Stimulated activated CD4-positive, alpha-beta T cell treated with anti-CD3 and anti-CD28 coated beads, Interleukin-15, amount 100 ng/mL, for 48 hours (primary cell): ENCODE measurements at places on chromosomes 6 and 20.

DNA sequence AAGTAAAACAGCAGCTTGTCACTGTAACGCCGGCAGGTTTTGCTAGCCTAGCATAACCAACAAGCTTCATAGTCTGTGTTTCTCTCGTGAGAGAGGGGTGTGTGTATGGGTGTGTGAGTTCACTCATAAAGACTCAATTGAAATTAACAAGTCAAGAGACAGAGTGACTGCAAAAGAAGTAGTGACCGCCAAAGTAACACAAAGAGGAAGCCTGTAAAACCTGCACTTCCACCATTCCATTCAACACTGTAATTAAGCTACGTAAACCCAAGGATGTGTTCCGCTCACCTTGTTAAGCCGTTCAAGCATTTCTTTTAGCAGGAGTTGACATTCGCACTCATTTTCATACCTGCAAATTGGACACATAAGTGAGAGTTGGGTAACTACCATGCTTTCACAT is 6.6 kb downstream of the BFSP1 start:
- no peak for DNase-seq

- no peak for DNase-seq
Observed at GRCh38 chr20:11432407-11432806, 485.3 kb upstream of the BTBD3 start.

- DNase-seq, result no peak
Observed at GRCh38 chr6:157272866-157273755, 50.2 kb downstream of the TMEM242 start.

DNA sequence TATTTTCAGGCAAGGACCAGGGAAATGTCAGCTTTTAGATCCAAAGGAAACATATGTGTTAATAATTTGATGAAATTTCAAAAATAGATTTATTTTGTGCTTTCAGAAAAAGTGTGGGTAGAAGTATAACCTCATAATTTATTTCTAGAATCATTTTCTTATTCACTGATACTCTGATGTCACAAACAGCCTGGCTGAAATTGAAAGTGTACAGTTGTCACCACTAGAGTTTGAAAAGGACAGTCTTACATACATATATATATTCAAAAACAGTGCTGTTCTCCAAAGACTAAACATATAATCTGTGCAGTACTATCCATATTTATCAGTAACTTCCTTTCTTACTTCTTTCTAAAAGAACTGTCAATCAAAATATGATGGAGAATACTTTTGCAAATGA is 254.4 kb upstream of the KCNQ5 start:
- no peak for DNase-seq

DNA sequence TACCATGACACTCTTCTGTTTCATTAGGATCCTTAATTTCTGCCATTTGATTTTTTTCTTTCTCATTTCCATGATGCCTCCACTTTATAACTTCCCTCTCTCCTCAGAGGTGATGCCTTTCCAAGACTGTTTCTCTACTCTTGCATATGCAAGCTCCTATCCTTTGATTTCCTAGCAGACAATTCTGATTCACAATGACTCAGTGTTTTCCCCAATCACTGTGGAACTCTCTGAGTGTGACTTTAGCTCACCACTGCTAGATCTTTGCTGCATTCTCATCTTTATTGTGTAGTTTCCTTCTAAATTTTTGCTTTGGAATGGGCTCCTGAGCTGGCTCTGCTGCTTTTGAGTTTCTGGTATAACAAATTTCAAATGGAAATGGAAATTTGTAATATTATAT is 184.9 kb downstream of the TINAG start:
- DNase-seq, result no peak

DNA sequence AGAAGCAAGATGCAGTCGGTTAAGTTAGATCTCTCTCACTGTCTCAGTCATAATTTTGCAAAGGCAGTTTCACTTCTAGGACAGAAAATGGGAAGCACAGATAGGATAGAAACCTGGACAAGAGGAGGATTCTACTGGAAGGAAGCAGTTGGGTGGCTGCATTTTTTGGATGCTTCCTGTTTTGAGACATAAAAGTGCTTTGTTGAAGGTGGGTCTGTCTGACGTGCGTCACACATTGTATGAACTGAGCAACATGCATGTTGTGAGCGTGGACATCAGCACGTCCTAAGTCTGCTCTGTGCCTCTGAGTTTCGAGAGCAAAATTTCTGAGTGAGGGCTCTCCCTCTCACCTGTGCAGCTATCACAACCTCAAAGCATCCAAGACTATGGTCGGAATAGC is 68.7 kb upstream of the SNX9 start:
- no peak for DNase-seq

DNA sequence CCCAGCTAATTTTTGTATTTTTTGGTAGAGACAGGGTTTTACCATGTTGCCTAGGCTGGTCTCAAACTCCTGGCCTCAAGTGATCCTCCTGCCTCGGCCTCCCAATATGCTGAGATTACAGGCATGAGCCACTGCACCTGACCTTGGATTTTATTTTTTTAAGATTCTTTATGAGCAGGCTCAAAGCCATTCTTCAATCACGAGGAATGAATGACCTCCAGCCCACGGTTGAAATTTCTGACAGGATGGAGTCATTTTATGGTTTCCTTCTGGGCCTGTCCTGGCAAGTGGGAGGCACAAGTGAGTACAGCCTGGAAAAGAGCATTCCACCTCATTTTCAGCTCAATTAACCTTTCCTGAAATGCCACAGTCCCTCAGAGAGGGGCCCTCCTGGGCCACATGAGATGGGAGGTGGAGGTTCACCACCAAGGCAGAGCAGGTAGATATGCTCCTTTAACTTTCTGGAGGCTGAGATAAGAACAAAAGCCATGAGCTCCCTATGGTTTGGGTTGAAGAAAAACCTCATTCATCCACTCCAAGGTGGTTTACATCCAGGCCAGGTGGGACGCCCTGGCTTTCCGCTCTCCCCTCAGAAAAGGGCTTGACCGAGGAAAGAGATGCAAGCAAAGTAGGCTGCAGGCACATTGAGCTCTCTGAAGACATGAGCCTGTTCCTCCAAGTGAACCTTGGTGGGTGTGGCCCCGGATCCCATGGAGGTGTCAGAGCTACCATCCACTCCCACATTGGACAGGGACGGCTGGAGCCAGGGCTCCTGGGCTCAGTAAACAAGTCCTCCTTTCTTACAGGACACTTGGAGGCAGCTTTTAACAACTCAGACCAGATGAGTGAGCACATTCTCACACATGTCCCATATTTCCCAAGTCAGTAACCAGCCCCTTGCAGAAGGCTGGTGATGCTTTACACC is 208.5 kb upstream of the SSTR4 start:
- no peak for DNase-seq

- DNase-seq, result no peak
Observed at GRCh38 chr6:135478626-135479025, 18.9 kb downstream of the AHI1 start.

DNA sequence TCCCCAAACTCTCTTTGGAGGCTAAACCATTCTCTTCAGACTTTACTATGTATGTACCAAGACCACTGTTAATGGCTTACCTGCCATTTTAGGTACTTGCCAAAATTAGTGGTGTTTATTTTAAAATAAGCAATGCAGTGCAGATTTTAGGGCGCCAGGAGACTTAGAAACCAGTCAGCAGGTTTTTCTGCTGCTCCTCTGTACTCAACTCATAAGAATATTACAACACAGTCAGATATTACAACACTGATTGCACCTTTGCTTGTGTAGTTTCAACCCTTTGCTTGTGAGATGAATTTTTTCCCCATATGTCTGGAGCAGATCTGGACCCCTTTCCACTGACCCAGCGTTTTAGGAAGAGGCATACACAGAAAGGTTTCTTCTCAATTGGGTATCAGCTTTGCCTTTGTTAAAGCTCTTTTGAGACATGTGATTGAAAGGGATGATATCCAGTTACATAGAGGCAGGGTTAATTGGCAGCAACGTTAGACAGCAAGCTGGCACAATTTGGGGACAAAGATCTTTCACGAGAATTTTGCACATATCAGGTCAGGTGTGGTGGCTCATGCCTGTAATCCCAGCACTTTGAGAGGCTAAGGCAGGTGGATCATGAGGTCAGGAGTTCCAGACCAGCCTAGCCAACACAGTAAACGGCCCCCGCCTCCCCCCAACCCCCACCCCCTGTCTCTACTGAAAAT is 6.2 kb downstream of the TTPAL start:
- DNase-seq, result no peak

DNA sequence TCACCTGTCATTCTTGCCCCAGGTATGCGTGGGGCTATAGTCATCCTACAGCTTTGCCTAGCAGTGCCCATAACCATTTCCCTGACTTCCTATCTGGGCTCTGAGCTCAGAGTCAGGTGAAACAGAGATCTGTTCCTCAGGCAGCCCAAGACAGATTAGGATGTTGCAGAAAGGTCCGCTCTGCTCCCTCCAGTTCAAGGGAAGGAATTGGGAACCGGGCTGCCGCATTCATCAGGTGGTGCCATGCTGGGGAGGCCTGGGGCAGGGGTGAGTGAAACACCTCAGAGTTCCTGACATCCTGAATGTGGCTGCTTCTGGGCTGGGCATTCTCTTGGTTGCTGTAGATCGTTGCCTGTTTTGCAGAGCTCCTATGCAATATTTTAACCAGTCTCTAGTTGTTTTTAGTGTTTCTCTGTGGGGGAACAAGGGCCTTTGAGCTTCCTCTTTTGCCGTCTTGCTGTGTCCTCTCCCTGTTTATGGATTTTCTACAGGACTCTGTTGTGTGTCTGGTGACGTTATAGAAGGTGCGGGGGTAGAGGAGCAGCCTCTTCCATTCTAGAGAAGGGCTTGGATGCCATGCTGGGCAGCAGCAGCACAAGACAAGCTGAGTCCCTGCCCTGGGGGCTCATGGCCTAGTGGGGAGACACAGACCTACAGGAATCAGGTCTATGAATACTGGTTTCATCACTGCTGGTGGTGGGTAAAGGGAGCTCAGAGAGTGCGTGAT is 9.2 kb downstream of the ENTPD6 start:
- DNase-seq, result no peak

- no peak for DNase-seq
Observed at GRCh38 chr6:157514659-157515496, 133.9 kb downstream of the ZDHHC14 start.

DNA sequence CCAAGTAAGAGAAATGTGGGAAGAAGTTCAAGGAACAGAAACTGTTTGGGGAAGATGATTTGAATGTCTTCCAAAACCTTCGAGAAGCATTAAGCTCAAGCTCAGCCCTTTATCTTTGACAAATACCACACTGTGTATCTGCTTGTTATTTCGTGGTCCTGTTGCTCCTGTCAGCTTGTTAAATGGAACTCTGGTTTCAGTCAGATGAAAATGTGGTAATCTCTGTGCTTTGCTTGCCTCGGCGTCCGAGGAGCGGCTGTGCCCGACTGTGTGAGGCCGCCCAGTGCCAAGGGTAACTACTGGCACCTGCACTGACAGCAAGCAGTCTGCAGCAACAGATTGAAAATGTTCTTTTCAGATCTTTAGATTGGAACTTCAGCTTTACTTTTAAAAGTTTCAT is 577.9 kb upstream of the FLRT3 start:
- no peak for DNase-seq

DNA sequence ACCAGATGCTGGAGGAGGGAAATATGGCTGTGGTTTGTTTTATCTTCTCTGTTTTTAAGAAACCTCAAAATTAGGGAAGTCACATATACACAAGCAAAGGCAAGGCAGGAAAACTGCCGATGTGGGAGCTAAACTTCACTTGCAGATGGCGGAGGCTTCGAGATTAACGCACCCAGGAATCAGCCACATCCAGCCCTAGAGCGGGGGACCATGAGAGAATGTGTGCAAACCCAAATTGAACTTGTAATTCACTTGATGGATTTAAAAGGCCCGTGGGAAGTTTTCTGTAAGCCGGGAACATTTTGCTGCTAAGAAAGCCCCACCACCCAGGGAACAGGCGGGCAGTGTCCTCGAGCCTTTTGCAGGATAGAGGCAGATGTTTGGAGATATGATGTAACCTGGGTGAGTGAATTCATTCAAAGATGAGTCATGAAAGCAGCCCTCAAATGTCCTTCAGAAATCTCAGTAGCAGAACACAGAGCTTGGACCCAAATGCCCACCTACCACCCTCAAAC is 39.9 kb downstream of the PREX1 start:
- no peak for DNase-seq

- no peak for DNase-seq
Observed at GRCh38 chr20:23270382-23270911, 80.1 kb upstream of the NXT1 start.

DNA sequence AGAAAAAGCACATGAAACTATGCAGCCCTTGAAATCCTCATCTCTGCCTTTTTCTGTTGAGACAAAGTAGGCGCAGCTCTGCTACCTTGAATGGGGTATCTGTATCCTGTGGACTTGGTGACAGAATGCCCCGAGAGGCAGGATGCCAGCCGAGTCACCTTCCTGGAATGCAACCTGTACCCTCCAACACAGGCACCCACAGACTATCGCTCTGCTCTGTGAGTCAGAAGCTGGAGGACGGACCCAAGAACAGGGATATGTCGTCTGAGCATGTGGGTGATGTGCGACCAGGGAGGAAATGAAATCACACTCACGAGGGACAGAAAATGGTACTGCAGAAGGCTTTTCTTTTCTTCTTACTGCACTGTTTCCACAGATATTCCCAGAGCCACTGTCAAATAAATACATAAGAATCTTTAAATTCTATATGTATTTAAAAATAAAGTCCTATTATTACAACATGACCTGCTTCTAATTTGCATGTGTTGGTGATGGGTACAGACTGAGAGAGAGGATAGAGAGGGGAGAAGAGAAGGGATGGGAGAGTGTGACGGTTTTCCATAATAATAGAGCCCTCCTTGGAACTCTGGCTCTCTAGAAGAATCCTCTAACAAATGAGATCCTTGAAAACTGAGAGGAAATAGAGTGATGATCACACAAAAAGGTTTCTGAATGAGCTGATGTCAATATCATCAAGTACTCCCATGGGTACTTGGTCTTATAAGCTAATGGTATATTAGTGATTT is 308.1 kb downstream of the FOXC1 start:
- peak; percentile 61 for DNase-seq

- DNase-seq, result no peak
Observed at GRCh38 chr6:47145212-47145611, 103.1 kb upstream of the ADGRF1 start.

- DNase-seq, result no peak
Observed at GRCh38 chr6:144250276-144250675, 34.9 kb upstream of the UTRN start.
